ENCODE measurements at places on chromosomes 5 and 9. TPM values are rescaled to one million over a fixed set of nuclear protein-coding genes. Genes with fewer than 3 reads are reported as not detected.

- DNase-seq, result no peak
These were observed 36.0 kb downstream of the DOCK8 start for GRCh38 chr9:250625-251024.

- DNase-seq, result no peak
These were observed 108.2 kb upstream of the MPDZ start for GRCh38 chr9:13387734-13388067.

DNA sequence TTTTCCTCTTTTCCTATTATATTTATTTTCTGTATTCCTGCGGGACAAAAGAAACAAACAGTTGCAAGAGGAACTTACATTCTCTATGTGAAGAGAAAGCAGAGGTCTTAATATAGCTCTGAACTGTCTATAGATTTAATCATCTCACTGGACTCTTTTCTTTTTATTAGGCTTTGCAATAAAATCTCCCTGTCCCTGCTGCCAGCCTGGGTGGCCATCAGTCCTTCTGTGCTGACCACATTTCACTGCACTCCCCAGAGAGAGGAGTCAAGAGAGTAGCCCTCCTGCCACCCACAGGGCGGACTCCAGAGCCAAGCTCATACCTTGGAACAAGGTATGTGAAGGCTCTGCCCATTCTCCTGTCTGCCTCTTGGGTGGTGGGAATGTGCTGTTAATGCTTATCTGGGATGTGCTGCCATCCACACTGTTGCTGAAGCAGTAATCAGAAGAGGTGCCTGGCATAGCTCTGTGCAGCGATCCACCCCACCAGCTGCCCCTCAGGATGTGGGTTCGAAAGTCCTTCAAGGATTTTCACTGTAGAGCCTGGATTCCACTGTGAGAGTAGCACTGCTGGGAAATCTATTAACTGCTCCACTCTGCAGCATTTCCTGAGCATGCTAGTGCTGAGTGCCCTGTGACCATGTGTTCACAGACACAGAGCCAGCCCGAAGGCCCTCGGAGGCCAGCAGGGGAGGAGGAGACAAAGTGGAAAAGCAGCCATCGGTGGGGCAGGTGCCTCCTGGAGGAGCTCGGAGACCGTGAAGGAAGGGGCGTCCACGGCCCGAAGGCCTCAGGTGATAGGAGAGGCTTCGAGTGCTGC lies 334.6 kb downstream of the MED10 start:
- DNase-seq, result no peak

DNA sequence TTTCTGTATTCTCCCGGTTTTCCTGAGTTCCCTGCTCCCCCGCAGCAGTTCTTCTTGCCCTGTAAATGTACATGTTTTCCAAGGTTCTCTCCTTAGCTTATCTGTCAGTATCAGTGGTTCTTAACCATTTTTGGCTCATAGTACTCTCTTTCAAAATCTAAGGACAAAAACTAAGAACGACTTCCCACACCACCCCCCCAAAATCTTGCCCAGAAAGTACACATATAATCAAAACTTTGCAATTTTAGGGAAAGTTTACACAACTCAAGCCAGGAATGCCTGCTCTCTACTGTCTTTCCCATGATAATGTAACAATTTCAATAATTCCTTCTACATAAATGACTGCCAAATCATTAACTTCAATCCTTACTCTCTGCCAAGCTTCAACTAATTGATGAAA lies 4.5 kb downstream of the DCAF12 start:
- no peak for DNase-seq

GRCh38 chr9:37229882-37230482 lies 109.6 kb downstream of the ZCCHC7 start:
- no peak for DNase-seq

- DNase-seq, result no peak
These were observed 18.9 kb upstream of the TMEM250 start for GRCh38 chr9:136137321-136138265.

GRCh38 chr5:17302106-17302505 lies 84.7 kb downstream of the BASP1 start:
- no peak for DNase-seq

- no peak for DNase-seq
These were observed 200.0 kb downstream of the MELK start for GRCh38 chr9:36772449-36773403.

DNA sequence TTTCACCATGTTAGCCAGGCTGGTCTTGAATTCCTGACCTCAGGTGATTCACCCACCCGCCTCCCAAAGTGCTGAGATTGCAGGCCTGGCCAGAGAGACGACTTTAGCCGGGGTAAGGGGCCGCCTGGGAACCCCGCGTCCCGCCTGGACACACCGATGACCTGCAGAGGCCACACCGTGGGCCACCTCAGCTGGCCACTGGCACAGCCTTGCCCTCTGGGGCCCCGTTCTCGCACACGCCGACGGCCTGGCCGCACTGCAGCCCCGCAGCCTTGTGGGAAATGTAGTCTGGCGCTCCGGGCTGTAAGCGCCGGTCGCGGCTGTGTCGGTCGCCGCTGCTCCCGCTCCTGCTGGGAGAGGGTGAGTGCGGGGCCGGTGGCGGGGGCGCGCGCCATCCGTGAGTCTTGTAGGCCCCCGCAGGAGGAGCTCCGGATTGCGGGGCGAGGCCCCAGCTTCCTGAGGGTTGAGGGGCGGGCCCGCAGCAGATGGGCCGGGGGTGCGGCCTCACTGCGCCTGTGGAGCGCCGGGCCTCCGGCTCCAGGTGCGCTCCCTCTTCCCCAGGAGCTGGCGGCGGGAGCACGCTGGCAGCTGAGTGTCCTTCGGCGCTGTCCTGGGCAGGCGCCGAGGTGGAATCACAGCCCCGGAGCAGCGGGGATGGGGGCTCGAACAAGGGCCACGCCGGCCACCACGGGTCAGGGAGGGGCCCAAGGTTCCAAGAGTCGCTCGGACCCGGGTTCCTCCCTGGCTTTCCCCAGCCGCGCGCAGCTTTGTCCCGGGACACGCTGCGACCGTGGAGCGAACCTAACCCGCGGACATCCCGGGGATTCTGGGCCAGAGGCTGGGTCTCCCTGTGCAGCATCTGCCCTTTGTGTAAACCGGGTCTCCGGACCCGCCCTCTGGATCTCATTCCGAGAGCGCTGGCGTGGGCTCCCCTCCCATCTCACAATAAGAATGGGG lies at the start of gene ZFP2:
Gene ZFP2 (plus strand): TSS at position 299 of the 957 bp plus-strand sequence. CDS start 35,401 bp downstream, outside the sequence.
- DNase-seq, result peak; percentile 73

- no peak for DNase-seq
These were observed 8.7 kb upstream of the CDKN2AIPNL start for GRCh38 chr5:134420343-134420742.

DNA sequence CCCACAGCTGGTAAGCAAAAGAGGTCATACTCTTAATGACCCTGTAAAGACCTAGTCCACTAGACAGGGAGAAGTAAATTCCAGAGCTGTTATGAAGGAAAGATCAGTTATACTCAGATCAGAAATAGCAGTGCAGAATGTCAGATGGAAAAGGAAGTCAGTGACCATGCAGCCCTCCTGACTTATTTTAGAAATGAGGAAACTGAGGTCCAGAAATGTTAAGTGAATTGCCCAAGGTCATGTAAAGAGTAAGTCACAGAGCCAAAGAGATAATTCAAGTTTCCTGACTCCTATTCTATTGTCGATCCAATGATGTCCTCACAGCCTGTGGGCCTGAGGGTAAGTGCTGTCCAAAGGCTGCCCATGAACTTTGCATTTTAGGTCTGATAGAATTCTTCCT lies 214.9 kb upstream of the IL12B start:
- DNase-seq, result no peak

DNA sequence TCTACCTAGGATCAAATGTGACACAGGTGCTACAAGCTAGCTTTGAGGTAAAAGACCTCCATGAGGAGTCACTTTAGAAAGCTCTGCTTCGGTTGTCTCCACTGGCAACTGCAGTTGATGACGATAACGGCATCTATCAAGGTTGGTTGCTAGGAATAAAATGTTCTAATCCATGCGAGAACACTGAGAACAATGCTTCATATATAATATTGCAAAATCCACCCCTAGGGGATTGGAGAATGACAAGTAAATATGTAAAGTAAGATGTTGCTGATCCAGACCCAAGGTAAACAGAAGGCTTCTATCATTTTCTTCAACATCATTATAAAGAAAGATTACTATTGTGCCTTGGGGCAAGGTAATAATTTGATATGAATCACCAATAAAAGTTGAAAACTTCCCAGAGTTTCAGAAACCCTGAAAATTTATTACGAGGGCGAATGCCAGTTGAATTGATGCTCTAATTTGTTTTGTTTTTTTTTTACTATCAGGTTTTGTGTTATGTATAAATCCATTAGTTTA lies 1003.4 kb downstream of the CDH18 start:
- DNase-seq, result no peak

Gene CYLC2
- total RNA-seq, result not detected

Gene TMOD1
- 172 TPM for total RNA-seq
